ENCODE measurements at places on chromosomes 5 and 9.

GRCh38 chr5:98470747-98471146 is 302.7 kb upstream of the RGMB start:
- no peak for DNase-seq

GRCh38 chr9:71752352-71752751 is 16.0 kb downstream of the CEMIP2 start:
- no peak for DNase-seq

DNA sequence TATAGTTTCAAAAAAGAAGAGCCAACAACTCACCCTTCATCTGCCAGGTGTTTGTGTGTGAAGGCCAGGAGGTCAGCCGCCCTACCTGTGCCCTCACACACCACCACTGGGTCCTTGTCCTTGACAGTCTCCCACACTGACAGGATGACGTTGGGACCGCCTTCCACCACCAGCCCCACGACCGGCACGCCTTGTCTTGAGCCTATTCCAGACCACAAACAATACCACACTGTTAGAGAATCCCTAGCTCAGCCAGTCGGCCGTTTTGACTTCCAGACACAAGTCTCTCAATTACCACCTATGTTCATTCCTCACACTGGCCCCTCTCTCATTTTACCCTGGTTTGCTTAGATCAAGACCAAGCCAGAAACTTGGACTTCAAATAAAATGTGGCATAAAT is 66.1 kb downstream of the TRPM6 start:
- DNase-seq: no peak

DNA sequence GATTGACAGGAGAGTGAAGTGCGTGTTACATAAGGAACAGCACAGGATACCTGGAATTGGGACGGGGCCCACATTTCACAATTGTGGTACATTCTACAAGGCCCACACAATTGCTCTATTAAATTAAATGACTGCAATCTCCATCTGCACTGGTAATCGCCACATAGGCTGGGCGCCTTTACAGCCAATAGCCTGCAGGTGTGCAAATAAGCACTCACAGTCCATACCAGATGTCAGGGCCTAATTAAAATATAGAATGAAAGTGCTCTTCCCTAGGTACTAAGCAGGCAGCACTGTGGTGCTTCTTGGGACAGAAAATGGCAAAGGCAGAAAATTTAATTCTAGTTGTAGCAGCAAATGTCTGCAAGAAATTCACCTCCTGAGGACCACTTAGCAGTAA is 82.7 kb downstream of the ATP10B start:
- DNase-seq: no peak

DNA sequence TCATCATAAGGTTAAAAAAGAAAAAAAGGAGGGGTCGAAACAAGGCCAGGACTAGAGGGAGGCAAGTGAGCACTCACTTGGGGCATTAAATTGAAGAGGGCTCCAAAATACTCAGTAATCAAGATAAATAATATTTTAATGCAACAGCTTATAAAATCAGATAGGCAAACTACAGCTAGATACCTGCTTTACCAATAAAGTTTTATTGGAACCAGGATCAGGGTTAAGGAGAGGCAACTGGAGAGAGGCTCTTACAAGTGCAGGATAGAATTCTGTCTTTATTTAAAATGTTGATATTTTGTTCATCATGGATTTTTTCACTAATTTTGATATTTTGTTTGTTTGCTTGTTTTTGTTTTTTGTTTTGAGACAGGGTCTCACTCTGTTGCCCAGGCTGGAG is 30.3 kb upstream of the PURA start:
- no peak for DNase-seq

DNA sequence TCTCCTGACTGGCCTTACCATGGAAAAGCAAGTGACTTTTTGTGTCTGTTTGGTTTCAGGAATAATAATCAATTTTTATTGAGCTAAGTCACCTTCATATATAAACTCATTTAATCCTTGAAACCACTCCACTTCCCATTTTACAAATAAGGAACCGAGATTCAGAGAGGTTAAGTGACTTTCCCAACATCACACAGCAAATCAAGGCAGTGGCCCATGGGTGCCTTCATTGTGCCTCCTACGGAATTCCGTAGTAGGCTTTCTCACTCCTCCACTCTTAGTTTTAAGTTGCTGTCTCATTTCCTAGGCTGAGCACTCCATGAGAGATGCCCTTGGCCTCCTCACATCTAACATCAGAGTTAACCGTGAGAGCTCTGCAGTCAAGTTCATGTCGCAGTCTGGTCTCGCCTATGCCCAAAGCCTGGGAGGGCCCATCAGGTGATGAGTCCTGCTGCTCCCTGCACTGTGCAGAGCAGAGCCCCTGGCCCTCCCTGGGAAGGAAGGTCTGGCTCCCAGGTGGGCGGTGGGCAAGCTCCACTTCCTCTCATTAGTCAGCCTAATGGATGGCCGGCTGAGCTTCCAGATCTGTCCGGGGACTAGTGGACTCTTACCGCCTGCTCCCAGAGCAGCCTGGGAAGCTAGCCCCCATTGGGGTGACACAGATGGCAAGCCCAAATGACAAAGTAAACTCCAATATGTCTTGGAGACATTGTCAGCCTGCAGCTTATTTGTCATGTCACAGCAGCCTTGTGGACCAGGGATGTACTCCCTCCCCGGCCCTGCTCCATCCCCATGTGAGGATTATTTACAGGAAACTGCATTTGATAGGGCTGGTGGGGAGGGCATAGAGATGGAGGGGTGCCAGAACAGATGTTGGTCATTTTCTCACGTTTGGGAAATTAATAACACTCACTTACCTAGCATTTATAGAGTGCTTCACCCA is 123.4 kb downstream of the MVB12B start:
- no peak for DNase-seq

GRCh38 chr5:57243286-57244137 is 69.7 kb downstream of the GPBP1 start:
- DNase-seq: no peak
